CD4-positive, alpha-beta memory T cell (primary cell): ENCODE measurements at places on chromosomes 5 and 9.

DNA sequence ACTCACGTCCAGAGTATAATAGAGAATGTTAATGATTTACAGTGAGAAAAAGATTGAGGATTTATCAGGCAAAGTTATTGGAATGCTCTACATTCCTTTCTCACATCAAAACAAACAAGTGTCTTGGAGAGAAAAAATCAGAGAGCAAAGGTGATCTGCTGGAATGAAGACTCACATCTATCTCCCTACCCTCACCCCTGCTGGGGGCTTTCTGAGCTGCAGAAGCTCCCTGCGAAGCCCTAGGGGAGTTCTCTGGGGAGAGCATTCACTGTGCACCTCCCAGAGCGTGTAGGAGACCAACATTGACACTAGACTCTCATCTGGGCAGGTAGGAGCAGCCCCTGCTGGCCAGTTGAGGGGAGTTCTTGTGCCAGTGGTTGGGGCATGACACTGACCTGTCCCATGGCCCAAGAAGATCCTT lies 76.6 kb upstream of the ADAMTS16 start:
- DNase-seq, result no peak

- no peak for DNase-seq
These were observed 89.5 kb downstream of the TLE4 start for GRCh38 chr9:79661279-79661678.

DNA sequence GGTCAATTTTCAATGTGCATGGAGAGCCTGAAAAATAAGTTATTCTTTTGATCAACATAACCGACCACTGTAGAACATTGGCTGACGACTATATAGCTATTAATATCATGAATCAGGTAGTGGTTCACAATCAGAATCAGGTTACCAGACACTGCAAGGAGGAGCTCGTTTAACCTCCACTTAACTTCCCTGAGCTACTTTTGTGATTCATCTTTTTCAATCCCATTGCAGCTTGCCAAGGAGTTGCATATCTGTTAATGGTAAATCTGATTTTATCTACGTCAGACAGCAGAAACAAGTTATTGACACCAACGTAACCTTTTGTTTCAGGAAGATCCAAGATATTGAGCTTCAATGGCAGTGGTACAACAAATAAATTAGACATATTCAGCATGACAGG lies 2263.8 kb upstream of the ACO1 start:
- no peak for DNase-seq

DNA sequence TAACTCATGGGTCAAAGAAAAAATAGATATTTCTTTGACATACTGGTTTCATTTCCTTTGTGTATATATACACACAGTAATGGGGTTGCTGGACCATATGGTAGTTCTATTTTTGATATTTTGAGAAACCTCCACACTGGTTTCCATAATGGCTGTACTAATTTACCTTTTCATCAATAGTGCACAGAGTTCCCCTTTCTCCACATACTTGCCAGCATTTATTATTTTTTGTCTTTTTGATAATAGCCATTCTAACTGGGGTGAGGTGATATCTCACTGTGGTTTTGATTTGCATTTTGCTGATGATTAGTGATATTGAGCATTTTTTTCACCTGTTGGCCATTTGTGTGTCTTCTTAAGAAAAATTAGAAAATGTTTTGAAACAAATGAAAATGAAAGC lies 78.4 kb upstream of the CKMT2 start:
- DNase-seq, result no peak

DNA sequence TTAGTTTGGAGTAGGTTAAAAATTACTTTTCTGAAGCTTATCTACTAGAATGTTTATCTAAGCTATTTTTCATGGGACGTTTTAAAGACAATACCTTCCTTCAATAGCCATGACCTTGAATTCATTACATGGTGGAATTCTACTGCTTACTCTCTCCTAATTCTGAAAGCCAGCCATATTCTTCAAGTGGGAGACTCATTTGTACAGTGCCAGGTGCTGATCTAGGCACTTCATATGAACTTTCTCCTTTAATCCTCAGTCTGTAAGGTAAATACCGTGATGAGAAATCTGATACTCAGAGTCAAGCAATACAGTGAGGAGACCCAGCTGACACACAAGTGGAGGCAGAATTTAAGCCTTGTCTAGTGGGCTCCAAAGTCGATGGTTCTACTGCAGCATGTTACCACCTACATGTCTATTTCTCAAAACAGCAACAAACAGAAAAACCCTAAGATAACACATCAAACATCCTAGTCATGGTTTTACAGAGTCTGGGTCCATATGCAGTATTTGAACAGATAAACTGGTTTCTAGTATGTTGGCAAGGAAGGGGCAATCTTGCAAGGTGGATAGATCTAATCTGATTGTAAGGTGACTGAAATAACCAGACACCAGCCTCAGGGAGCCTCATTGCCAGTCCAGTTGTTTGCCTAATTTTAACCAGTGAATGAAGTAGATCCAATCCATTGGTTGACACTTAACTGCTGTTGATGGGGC lies 243.7 kb downstream of the PIK3R1 start:
- DNase-seq, result no peak

- DNase-seq, result no peak
These were observed 338.3 kb downstream of the RAB3C start for GRCh38 chr5:58921159-58921558.

DNA sequence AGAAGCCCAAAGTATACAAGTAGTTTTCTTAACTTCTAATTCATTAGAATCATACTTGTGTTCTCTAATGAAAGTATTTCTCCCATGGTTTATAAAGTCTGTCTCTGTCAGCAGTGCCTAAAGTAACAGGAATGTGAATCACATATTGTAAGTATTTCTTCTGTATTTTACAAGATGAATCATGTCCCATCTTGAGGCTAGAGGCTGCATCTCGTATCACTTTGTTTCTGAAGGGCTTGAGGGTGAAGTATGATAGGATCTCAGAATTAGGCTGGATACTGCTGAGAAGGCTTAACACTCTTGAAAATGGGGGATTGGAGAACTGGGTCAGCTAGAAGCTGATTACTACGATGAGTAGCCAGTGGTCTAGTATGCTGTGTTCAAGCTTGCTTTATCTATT lies 242.2 kb upstream of the ACTBL2 start:
- no peak for DNase-seq

DNA sequence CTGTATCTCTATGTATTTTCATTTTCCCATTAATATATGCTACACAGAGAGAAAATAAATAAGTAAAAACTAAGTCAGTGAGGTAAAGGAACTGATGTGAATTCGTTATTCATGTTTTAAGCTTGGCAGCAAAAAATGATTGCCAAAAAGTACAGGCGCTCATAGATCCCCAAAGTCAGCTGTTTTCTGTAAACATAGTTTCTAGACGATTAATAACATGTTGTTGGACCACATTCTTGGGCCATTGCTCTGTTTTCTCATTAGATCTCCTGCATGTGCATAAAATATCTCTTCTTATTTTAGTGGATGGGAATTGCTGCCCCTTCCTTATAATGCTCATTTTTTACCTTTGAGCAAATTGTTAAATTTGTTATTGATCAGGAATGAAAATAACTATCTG lies 215.2 kb downstream of the TLE1 start:
- no peak for DNase-seq

GRCh38 chr5:134224888-134225779 lies 739 bp downstream of the PPP2CA start:
- peak; percentile 67 for DNase-seq

GRCh38 chr5:107476783-107477182 lies 194.0 kb downstream of the EFNA5 start:
- DNase-seq, result peak; percentile 51

DNA sequence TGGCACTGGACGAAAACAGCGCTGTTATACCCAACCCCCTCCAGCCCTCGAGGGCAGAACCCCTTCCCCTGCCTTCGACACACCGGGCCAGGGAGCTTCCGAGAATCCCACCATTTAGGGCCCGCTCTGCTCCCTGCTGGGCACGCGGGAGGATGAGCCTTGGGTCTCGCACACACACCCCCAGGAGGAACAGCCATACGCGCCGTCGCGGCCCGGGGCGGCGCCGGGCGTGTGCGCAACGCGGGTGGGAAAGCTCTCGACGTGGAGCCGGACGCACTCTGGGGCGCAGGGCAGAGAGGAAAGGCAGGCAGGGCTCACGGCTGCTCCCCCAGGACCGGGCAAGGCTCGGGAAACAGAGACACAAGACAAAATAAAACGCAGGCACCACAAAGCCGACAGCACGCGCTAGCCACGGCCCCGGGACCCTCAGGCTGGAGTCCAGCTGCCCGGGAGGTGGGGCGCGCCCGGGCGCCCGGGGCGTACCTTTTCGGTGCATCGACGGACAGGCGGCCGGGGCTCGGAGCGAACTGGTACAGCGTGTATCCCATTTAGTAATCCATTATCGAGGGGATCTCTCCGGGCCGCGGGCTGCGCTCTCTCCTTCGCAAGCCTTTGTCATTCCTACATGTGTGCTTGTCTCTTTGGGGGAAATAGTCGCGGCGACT lies 789 bp downstream of the SEMA6A start:
- DNase-seq, result no peak

GRCh38 chr5:166722939-166723338 lies 1568.5 kb upstream of the WWC1 start:
- no peak for DNase-seq

DNA sequence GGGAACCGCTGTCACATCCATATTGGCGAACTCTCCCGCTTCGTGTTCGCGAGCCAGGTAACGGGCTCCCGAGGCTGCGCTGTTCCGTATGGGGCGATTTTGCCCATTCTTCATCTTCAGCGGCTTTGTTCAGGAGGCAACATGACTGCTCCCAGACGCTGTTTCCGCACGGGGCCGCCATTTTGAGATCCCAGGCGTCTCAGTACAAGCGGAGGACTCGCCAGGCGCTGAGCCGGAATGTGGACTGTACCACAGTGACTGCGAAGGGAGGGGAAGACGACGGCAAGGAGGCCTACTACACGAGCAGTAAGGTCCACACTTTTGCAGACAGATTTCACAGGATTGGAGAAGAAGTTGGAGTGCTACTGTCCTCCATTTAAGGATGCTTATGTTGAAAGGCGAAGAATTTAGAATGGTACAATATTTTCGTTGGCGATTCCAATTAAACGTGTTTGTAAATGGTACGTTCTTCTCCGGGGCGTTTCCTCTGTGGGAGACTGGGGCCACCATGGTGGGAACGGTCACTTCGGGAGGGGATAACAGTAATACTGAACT lies 41.6 kb upstream of the ZNF300 start:
- DNase-seq, result no peak

GRCh38 chr9:111274737-111275136 lies 55.3 kb downstream of the OR2K2 start:
- no peak for DNase-seq

- no peak for DNase-seq
These were observed 72.7 kb upstream of the TBC1D2 start for GRCh38 chr9:98328141-98328540.

GRCh38 chr5:111774525-111774924 lies 17.5 kb upstream of the NREP start:
- no peak for DNase-seq

DNA sequence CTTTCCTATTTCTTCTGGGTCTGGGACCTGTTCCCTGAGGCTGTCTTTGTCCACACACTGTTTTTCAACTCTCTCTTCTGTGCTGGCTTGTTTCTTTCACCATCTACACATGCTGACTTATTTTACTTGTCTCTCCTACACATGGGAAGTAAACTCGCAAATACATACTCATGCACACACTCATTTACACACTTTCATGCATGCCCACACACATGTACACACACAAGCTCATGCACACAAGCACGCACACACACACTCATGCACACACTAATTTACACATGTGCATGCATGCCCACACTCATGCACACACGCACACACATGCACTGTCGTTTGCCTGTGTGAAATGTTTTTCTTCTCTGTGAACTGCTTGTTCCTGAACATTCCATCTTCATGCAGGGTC lies 169.0 kb downstream of the IRX2 start:
- no peak for DNase-seq

DNA sequence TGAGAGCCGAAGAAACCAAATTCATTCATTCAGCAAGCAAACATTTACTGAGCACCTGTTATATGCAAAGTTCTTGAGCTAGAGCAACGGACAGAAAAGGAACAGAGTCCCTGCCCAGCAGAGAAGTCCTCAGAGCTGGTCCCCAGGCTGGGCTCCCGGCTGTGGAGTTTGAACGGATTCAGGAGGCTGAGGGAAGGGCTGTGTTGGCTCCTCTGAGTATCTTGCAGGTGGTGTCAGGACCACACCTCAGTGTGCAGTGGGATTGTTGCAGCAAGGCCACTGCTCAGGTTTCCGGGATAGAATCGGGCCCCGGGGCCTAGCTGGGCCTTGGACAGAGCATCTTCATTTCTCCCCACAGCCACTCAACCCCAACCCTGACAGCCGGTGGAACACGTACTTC lies 5.1 kb downstream of the TBC1D13 start:
- DNase-seq, result no peak

- DNase-seq, result no peak
These were observed 2.1 kb upstream of the CDH10 start for GRCh38 chr5:24646915-24647314.

- DNase-seq, result no peak
These were observed 4.3 kb upstream of the ITGA1 start for GRCh38 chr5:52783226-52783959.

DNA sequence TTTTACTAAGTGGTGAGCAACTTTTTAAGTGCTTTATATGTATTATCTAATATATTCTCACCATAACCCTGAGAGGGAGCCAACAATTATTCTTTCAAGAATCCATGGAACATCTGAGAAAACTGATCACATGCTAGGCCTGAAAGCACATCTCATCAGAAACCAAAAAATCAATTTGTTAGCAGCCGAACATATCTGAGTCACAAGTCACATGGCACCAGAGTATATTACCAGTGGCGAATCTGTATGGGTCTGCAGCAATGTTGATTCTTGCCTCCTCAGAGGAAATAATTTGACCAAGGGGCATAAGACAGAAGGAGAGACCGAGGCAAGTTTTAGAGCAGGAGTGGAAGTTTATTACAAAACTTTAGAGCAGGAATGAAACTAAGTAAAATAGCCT lies 25.3 kb upstream of the SIL1 start:
- no peak for DNase-seq

DNA sequence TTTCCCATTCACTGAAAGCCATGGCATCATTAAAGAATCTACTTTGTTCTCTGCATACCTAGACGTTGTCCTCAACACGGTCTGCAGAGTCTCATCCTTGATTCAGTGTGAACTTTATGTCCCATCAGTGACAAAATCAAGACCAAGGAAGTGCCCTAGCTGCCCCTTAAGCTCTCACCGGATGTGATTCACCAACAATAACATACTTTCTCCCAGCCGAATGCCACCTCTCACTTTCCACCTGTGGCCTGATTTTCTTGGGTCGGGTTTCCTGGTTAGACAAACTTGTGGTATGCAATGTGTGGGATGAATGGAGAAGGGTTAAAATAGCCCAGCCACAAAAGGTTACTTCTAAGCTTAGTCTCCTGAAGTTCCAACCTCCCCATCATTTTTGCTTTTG lies 145.3 kb upstream of the PAPPA start:
- no peak for DNase-seq

DNA sequence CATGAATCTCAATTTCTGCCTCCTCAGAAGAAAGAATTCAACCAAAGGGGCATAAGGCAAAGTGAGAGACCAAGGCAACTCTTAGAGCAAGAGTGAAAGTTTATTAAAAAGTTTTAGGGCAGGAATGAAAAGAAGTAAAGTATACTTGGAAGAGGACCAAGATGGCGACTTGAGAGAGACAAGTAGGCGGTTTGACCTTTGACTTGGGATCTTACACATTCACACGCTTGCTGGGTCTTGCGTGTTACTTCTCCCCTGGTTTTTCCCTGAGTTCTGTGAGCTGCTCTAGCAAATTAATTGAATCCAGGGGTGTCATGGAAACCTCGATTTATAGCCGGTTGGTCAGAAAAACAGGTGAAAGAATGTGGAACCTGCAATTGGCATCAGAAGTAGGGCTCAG lies 7.0 kb downstream of the ZNF346 start:
- no peak for DNase-seq
